ENCODE measurements at places on chromosomes 3 and 15. TPM values are rescaled to one million over a fixed set of nuclear protein-coding genes. Genes with fewer than 3 reads are reported as not detected.

Gene SLC24A5
- total RNA-seq, result not detected

Gene ACP3
- total RNA-seq, result not detected

DNA sequence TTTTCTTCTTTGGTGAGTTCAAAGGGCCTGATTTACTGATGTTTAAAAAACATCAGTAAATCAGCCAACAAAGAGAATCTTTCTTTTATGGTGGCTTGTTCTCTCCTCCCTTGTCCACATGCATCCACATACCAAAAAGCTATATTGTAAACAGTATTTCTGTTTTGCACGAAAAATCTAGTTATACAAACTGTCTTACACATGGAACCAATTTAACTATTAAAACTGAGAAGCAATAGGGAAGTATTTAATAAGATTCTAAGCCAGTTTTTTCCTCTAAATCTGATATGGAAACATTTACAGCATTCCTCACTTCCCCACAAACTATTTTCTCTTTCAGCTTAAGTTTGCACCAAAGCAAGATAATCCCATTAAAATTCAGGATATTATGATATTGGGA is 110.8 kb upstream of the ICE2 start:
- peaks cover 14% of the 10 kb centered on the region for H3K27me3 ChIP-seq
- DNase-seq, result no peak
- peak overlapping the region; percentile 96 for H3K27ac ChIP-seq
- peaks cover 17% of the 10 kb centered on the region for H3K36me3 ChIP-seq
- peaks cover 65% of the 10 kb centered on the region for H3K4me1 ChIP-seq
- peak overlapping the region; percentile 86 for H3K4me3 ChIP-seq

DNA sequence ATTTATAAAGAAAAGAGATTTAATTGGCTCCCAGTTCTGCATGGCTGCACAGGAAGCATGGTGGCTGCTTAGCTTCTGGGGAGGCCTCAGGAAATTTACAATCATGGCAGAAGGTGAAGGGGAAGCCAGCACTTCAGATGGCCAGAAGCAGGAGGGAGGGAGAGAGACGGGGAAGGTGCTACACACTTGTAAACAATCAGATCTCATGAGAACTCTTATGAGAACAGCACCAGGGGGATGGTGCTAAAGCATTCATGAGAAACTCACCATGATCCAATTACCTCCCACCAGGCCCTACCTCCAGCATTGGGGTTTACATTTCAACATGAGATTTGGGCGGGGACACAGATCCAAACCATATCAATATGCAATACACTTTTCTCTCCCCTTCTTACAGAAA is 73.7 kb downstream of the ECT2 start:
- no peaks in the 10 kb centered on the region for H3K4me1 ChIP-seq
- no peak overlapping the region for H3K4me3 ChIP-seq
- H3K27me3 ChIP-seq, result no peaks in the 10 kb centered on the region
- H3K27ac ChIP-seq, result no peak overlapping the region

GRCh38 chr3:193796089-193796488 is 203.1 kb downstream of the OPA1 start:
- DNase-seq, result no peak
- H3K4me1 ChIP-seq, result no peaks in the 10 kb centered on the region
- H3K36me3 ChIP-seq, result no peaks in the 10 kb centered on the region
- peaks cover 42% of the 10 kb centered on the region for H3K27me3 ChIP-seq
- no peak overlapping the region for H3K27ac ChIP-seq
- no peak overlapping the region for H3K4me3 ChIP-seq

DNA sequence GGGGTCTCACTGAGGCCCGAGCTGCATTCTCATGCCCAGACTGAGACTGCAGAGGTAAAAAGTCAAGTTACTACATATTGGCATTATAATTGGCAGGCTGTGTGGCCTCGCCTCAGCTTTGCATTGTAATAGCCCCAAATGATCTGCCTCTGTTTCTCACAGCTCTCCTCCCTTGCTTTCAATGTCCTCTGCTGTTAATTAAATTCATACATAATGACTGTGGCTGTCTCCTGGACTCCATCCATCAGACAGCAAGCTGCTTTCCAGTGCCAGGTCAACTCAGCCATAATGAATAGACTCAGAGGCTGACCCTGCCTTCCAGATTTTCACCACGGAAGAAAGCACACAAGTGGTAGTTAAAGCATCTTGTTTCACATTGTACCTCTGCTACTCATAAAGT is 7.6 kb upstream of the RTP4 start:
- H3K4me3 ChIP-seq, result no peak overlapping the region
- no peak for DNase-seq
- no peak overlapping the region for H3K27ac ChIP-seq

DNA sequence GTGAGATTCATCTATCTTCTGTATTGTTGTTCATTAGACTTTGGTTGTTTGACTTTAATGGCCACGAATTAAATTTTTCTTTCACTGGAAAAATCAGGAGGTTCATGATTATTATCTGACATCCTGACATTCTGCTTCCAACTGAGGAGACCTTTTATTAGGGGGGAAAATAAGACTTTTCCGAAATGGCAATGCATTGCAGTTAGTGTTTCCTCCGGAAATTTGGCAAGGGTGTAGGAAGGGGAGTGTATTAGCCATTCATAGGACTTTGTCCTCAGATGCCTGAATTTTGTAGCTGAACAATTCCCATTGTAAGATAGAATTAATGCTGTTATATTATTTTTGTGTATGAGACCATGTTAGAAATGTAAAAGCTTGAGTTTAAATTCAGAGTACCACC is 450.6 kb upstream of the TGFBR2 start:
- H3K4me3 ChIP-seq, result no peak overlapping the region
- H3K4me1 ChIP-seq, result no peaks in the 10 kb centered on the region
- peaks cover 2% of the 10 kb centered on the region for H3K36me3 ChIP-seq
- no peak overlapping the region for H3K27ac ChIP-seq
- peaks cover 1% of the 10 kb centered on the region for H3K27me3 ChIP-seq

Data from activated CD8-positive, alpha-beta memory T cell treated with anti-CD3 and anti-CD28 coated beads, Interleukin-2, amount 10 ng/mL, durations not matched to agents 7 days and 5 days (primary cell).